ENCODE measurements at places on chromosomes 7 and 10. TPM values are rescaled to one million over a fixed set of nuclear protein-coding genes. Genes with fewer than 3 reads are reported as not detected.

The FGL2 gene
- not detected for total RNA-seq

The RP9 gene
- 10.2 TPM for total RNA-seq

The LOXL4 gene
- total RNA-seq, result 7.0 TPM

The DLX5 gene
- not detected for total RNA-seq

The DCLRE1A gene
- total RNA-seq, result 2.9 TPM

- no peak for DNase-seq
Observed at GRCh38 chr10:53852450-53853175, 948.4 kb downstream of the PCDH15 start.

- no peak for DNase-seq
Observed at GRCh38 chr10:111323389-111323966, 246.6 kb downstream of the ADRA2A start.

- no peak for DNase-seq
Observed at GRCh38 chr7:23662124-23662983, 17.6 kb upstream of the FAM221A start.

Measured in glomerular endothelial cell (primary cell).